BJ (cell line): ENCODE measurements at places on chromosomes 2 and 18.

DNA sequence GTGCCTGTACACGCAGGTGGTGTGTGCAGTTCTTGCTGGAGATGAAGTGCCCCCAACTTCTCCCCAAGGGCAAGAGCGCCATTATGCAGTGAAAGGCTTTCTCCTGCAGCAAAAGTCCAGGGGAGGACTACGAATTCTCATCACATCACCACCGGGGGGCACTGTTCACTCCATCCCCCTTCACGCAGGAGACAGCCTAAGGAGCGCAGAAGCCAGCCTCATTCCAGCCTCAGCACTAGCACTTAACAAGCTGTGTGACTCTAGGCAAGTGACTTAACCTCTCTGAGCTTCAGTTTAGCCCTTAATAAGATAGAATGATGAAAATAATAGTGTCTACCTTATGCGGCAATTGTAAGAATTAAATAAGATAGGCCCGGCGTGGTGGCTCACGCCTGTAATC is 32.3 kb downstream of the DNMT3A start:
- DNase-seq = no peak

- DNase-seq = no peak
Observed at GRCh38 chr2:40043641-40044040, 264.6 kb upstream of the THUMPD2 start.

DNA sequence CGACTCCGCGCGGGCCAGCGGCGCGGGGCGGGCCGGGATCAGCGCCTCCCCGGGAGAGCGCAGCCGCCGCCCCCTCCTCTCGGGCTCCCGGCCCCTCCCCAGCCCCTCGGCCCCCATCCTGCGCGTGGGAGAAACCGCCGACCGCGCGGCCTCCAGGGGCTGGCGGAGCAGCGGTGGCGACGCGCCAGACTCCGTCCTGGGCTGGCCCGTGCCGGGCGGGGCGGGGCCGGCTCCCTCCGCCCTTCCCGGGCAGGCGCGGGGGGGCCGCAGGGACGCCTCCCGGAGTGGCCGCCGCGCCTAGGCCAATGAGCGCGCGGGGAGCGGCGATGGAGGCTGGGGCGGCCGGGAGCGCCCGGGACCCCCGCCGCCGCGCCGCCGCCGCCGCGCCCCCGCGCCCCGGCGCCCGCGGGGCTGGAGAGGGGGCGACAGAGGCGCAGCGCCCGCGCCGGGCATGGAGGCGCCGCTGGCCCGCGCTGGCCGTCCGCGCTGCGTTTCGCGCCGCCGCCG is 49.1 kb downstream of the KCNIP3 start:
- no peak for DNase-seq

DNA sequence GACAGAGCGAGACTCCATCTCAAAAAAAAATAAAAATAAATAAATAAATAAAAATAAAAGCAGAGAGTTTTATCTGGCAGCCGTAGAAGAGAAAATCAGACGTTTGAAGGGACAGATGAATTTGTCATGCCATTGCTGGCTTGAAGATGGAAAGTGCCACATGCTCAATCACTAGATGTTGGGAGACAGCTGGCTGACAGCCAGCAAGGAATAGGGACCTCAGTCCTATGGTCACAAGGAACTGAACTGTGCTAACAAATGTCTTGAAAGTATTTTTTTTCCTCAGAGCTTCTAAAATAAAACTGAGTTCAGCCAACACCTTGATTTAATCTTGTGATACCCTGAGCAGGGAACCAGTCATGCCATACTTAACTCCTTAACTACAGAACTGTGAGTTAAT is 65.4 kb downstream of the DTNA start:
- no peak for DNase-seq

DNA sequence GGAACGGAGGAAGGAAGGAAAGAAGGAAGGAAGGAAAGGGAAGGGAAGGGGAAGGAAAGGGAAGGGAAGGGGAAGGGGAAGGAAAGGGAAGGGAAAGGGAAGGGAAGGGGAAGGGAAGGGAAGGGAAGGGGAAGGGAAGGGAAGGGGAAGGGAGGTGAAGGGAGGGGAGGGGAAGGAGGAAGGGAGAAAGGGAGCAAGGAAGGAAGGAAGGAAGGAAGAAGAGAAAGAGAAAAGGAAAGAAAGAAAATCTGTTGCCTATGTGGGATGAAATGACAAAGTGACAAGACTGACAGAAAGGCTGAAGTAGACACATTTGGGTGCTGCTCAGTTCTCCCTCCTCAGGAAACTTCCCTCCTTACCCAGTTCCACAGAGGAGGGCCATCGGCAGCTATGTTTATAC is 46.3 kb upstream of the GORASP2 start:
- DNase-seq = no peak

- DNase-seq = no peak
Observed at GRCh38 chr2:65714866-65715265, 282.5 kb upstream of the SPRED2 start.

- no peak for DNase-seq
Observed at GRCh38 chr2:151240433-151240832, 21.2 kb downstream of the RBM43 start.

GRCh38 chr2:85673716-85674375 is 5.8 kb upstream of the SFTPB start:
- DNase-seq = no peak
